ENCODE measurements at places on chromosomes 1 and 21. TPM values are rescaled to one million over a fixed set of nuclear protein-coding genes. Genes with fewer than 3 reads are reported as not detected.

- DNase-seq, result no peak
Measured at GRCh38 chr1:101410048-101410878, 173.4 kb downstream of the S1PR1 start.

- no peak for DNase-seq
Measured at GRCh38 chr21:42527489-42528158, 14.0 kb downstream of the SLC37A1 start.

GRCh38 chr1:44521378-44522080 lies 116.5 kb downstream of the RNF220 start:
- no peak for DNase-seq

DNA sequence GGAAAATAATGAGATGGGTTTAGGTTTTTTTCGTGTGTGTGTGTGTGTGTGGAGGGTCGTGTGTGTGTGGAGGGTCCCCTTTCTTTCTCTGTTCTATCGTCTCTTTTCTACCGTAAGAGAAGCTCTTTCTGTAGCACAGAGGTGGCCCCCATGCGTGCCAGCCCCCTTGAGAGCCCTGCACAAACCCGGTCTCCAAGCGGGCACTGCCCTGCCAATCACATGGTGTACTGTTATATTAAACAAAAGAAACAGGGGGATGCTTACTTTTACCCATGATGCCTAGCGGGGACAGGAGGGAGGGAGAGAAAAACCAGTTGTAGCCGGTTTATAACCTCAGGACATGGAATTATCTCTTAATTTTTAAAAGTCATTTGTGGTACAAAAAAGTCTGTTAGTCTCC lies 41.0 kb downstream of the GATAD2B start:
- no peak for DNase-seq

- no peak for DNase-seq
Measured at GRCh38 chr1:93111561-93111960, 32.5 kb downstream of the MTF2 start.

NFASC gene
- total RNA-seq, result 0.72 TPM

GRCh38 chr1:24544239-24544638 lies 11.6 kb upstream of the NCMAP start:
- no peak for DNase-seq

Data from mesothelial cell of epicardium (in vitro differentiated cells).